ENCODE measurements at places on chromosomes 2 and 18.

DNA sequence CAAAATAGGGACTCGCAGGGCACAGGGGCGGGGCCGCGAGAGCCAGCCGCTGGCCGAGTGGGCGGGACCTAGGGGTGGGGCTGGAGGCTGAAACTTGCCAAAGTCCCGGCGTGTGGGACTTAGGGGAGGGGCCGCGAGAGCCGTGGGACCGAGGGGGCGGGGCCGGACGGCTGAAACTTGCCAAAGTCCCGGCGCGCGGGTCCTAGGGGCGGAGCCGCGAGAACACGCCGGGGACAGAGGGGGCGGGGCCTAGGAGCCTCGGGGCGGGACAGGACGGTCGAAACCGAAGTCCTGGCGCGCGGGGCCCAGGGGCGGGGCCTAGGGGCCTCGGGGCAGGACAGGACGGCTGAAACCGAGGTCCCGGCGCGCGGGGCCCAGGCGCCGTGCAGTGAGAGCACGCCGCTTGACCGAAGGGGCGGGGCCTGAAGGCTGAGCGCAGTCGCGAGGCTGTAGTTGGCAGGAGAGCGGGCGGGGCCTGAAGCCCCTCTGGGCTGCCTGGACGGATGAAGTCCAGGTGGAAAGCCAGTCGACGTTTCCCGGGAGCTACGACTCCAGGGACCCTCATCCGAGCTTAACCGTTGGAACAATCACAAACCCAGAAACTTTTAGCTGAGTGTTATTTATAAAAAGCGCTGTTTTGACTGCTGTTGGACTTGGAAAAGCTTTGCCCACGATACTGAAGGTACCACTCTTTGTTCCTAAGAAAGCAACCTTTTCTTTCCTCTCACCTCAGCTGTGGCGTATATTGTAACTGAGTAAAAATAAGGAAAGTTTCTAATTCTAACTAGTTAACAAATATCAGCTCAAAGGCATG, 475 bp upstream of the BARD1 start:
- peak; percentile 93 for DNase-seq

DNA sequence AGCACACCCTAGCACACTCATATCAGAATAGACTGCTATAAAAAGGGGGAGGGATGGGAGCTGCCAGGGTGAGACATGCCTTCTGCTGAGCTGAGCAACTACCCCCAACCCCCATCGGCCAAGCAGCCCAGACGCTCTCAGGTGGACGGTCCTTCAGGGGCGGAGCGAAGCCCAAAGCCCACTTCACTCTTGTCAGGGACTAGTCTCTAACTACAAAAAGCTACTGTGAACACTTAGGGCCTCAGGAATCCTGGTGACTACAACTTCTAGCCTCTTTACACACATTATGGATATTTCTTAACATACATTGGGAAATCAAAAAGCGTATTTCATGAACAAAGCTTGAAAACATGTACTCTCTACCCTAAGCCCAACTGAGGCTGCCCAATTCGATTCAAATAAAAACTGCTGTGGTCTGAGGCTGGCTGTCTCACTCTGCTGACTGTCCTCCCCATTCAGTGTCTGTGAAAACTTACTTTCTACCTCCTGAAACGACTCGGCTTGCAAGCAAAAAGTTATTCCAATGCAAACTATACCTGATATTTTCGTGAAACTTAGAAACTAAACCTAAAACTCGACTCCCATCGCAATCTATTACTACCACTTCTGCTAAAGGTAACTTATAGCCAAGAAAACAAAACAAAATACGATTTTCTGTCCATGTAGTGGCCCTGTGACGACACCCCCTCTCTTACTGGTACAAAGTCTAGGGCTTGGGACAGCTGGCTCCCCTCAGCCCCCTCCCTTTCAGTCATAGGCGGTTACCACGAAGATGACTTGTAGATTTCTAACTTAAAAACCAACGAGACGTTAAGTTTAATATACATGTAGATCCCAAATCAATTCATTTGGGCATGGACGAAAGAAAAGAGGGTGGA, 1.2 kb downstream of the SERTAD2 start:
- DNase-seq = peak; percentile 59

DNA sequence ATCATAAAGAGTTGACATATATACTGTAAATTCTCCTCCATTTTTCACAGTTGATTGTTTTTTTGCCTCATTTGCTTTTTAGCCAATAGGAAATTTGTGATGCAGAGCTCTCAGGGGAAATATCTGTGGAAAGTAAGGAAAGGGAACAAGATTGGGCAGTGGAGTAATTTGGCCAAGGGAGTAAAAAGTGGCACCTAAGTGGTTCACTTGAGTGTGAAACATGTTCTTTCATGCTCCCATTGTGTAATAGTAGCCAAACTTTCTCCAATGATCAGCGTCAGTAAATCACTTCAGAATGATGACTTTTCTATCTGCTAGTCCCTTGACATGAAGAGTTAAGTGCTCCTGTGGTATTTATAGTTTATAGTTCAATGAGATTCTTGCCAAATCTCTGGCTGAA, 141.9 kb upstream of the KCNJ3 start:
- DNase-seq = no peak

DNA sequence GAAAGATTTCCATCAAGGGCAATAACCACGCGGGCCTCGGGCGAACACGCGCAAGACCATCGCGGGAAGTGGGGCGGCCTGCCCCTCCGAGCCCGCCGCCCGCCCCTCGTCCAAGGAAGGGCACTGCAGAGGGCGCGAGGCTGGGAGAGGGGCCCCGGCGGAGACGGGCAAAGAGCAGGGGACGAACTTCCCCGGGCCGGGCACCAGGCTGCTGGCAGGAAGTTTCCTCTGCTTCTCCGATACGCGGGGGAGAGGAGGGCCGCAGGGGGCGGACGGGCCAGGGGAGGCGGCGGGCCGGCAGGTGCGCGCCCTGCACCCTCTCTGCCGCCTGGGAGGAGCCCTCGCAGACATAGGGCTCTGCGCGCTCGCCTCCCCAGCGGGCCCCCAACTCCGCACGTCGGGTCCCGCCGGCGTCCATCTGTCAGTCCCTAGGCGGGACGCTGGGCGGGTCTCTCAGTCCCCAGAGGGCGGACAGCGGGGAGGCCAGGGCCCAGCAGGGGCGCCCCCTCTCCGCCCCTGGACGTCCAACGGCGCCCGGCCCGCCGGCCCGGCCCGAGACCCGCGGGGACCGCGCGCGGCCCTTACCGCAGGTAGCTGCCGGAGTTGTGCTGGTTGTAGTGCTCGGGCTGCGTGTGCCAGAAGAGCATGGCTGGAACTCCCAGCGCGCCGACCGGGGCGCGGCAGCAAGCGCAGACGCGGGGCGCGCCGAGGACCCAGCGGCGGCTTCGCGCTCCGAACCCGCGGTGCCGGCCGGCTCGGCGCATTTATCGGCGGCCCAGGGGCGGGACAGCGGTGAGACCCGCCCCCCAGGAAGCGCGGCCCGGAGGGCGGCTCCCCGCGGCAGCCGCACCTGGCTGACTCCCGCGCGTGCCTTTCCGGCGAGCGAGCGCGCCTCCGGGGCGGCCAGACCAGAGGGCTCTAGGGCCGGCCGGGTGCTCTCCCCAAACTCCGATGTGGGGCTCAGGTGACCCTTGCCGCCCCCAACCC, at the start of gene TFCP2L1:
TFCP2L1 (minus strand) TSS at position 740 of the 987 bp plus-strand sequence; CDS start at position 647, 93 bp downstream.
- DNase-seq = no peak

- peak; percentile 24 for DNase-seq
These were observed 79.4 kb upstream of the TCF7L1 start for GRCh38 chr2:85053802-85054201.

- peak; percentile 3 for DNase-seq
These were observed 271.3 kb downstream of the LRATD1 start for GRCh38 chr2:14903709-14904374.
